ENCODE measurements at places on chromosomes 6 and 20.

GRCh38 chr6:150320442-150320841, 48.4 kb upstream of the IYD start:
- DNase-seq, result no peak

- peak; percentile 72 for DNase-seq
These were observed 49.3 kb downstream of the PRR18 start for GRCh38 chr6:166258854-166259276.

DNA sequence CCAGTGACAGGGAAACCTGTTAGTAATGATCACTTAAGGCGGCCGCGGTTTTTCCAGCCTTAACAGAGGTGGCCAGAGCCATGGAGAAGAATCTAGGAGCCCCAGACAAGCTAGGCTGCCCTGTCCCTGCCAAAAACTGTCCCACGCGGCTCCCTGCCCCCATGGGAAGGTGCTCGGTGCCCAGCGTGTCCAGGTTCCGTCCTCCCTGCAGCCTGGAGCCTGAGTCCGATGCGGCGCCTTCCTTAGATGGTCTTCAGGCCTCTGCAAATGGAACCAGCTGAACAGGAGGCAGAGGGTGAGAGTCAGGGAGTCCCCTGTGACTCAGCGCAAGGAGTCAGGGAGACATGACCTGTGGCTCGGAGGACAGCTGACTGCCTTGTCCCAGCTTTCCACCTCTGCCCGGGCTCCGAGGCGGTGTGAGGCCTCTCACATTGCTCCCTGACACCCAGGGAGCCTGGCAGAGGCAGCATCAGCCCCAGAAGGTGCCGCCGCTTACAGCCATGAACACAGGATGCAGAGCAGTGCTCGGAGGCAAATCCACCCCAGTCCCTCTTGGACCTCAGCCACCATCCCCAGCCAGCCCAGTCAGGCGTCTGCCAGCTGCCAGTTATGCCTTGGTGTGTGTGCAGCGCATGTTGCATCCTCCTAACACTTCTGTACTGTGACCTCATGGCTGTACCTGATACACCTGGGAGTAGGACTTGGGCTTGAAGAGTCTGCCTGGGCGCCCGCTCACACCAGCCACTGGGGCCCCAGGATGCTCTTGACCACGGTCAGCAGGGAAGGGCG, 377.7 kb downstream of the CDH4 start:
- DNase-seq, result peak; percentile 11

DNA sequence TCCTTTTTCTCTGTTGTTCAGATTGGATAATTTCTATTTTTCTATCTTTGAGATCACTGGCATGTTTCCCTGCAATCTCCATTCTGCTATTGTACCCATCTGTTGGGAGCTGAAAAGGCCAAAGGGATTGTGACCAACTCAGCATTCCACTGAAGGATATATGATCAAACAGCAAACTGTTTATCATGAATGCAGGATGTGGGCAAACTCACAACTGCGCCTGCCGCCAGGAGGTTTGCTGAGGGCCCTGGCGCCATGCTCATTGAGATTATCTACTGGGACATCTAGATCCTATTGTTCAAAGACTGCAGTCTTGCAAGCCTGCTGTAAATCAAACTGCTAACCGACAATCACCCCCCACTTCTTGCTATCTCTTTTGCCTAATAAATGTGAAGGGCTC, 3.8 kb upstream of the FKBP1A start:
- DNase-seq, result peak; percentile 38

- no peak for DNase-seq
These were observed 98.6 kb downstream of the CDH4 start for GRCh38 chr20:61350500-61351250.

DNA sequence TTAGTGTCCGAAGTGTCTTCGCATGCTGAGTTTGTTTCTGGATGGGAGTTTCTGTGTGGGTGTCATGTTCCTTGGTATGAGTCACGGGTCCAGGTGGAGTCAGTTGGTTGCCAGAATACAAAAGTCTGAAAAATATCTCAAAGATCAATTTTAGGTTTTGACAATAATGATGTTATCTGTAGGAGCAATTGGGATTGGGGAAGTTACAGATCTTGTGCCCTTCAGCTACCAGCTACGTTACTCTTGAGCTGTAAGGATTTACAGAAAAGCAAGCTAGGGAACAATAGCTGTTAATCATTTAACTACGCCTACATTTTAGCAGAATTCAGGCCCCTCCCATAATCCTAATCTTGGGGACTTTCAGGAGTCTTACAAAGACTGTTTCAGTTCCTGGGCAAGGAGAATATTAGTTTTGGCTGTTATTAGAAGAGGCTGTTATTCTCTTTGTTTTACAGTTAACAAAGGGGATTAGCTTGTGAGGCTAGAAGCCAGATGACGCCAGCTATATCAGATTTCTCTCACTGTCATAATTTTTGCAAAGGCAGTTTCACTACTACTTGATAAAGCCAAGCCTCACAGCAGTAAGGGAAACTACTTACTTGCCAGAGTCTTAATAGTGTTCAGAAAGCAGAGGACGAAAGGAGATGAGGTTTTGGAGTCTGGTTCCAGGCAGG, 15.4 kb upstream of the SLC22A16 start:
- peak; percentile 41 for DNase-seq

DNA sequence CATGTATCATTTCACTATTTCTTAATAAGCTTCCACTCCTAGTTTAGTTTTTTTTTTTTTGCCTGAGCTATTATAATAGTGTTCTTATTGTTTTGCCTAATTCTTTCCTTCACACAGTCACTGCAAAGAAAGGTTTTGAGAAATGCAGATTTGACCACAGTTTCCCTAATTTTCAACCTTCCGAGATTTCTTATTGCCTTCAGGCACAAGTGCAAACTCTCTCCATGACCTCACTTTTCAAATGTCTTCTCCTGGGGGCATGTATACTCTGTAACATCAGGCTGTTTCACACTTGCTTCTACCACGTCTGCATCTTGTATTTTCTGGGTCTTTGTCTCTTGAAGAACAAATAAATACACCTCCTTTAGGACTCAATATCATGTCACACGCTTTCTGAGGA, 339.0 kb upstream of the CITED2 start:
- DNase-seq, result no peak

DNA sequence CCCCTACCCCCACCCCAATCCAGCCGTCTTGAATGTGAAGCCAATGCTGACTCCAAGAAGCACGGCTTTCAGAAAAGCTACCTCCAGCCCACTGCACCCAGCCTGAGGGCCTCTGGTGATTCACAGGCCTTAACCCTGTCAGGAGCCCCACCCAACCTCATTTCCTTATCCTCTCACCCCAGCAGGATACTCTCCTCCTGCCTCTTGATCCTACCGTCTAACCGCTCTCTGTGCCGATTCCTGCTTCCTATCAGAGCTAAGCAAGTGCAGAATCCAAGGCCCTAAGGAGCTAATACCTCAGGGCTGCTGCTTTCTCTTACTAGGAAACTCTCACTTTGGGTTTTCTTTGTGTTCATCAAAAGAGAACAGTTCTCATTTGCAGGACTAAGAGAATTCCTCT, 47.2 kb downstream of the TRERF1 start:
- DNase-seq, result peak; percentile 95

- no peak for DNase-seq
These were observed 118.2 kb downstream of the CD164 start for GRCh38 chr6:109263873-109264700.

DNA sequence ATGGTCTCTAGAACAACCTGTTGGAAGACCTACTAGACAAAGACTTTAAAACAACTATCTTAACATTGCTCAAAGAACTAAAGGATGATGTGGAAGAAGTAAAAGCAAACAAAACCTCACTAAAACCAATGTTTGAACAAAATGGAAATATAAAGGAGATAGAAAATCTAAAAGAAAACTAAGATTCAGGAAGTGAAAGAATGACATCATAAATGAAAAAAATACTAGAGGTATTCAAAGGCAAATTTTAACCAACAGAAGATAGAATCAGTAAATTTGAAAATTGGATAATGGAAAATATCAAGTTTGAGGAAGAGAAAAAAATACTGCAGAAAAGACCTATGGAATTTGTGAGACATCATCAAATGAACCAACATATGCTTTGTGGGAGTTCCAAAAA, 914.1 kb upstream of the GJE1 start:
- no peak for DNase-seq

DNA sequence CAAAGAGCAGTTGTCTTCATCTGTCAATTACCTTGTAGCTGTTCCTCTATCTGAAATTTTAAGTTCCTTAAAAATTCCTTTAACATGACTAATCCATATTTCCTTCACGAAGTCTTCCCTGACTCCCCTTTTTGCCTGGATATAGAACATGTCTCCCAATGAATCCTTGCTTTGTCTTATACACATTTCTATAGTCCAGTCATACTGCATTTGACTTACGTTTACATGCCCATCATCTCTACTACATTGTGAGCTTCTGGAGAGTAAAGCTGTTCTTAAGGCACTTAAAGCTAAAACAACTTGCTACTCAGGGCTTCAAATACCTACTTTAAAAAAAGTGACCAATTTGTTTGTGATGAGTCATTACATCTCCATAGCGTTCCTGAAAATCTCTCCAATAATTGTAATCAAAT, 4.9 kb downstream of the REV3L start:
- DNase-seq, result peak; percentile 80

- DNase-seq, result peak; percentile 9
These were observed 197.9 kb upstream of the GRIK2 start for GRCh38 chr6:101195588-101195987.

DNA sequence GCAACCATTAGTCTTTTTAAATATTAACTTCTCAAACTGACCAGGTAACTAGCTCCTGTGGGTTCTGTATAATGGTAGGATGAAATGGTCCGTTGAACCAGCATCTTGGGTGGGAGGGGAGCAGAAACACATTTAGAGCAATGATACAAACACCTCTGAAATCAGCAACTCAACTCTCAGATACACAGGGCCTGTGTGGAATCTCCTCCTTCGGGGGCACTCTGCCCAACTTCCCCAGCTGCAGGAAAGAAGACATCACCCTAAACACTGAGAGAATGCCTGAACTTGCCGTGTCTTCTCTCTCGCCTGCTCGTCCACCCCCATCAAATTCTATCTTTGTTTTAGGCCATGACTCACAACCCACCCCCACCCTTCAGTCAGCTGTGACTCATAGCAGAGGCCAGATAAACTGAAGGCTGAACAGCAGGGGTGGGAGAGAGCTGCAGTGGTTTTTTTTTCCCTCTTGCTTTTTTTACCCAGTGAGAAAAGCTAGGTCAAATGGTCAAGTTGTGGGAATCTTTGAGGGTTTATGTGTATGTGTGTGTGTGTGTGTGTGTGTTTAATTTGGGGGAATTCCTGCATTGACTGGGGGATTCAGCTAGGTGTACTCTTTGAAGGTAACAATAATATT, 593.4 kb upstream of the JAG1 start:
- DNase-seq, result peak; percentile 97

DNA sequence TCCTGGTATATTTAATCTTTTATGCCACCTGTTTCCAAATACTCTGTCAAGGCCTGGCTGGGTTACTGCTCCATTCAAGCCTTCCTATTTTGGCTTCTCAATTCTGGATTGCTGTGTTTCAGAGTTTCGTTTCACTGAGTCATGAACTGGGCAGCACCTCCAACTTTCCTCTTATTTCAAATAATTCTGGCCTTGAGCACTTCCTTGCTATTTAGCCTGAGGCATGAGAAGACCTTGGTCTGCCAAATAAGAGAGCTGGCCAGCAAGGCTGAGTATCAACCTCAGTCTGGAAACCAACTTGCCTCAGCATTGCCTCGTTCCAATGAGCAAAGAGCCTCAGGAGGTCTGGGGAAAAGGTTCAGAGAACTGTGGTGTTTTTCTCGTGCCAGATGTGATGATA, 66.6 kb downstream of the TNFAIP3 start:
- peak; percentile 16 for DNase-seq

GRCh38 chr6:11392778-11393507, 144.6 kb upstream of the TMEM170B start:
- DNase-seq, result no peak

- DNase-seq, result no peak
These were observed 34.6 kb upstream of the HLA-G start for GRCh38 chr6:29793036-29793356.

DNA sequence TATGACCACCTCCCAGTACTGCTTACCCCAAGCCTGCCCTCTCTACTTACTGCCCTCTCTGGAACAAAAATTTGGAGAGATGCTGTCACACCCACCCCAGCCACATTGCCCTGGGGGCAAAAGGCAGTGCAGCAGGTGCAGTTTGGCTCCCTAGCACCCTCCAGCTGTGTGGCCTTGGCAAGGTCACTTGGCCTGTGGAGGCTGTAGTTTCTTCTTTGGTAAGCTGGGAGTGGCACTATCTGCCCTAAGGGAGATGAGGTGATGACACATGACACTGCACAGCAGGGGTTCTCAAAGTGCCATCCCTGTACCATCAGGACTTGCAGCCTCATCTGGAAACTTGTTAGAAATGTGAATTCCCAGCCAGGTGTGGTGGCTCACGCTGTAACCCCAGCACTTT, 44.8 kb downstream of the TAF8 start:
- DNase-seq, result no peak

- peak; percentile 75 for DNase-seq
These were observed 2.8 kb downstream of the RAET1E start for GRCh38 chr6:149895048-149895590.

GRCh38 chr6:145532361-145532760, 203.0 kb downstream of the EPM2A start:
- DNase-seq, result no peak

GRCh38 chr20:62685781-62686555, 22.7 kb upstream of the NTSR1 start:
- DNase-seq, result no peak

DNA sequence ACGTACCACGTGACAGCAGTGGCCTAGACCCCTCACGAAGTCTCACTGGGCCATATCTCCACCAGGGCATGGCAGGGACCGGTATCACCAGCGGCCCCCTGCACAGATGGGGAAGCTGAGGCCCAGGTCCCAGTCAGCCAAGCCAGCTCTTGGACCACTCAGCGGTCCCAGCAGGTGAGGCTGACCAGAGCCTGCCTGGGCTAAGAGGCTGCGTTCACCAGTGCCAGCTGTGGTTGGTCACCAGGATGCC, 2.6 kb upstream of the MRGBP start:
- DNase-seq, result no peak

DNA sequence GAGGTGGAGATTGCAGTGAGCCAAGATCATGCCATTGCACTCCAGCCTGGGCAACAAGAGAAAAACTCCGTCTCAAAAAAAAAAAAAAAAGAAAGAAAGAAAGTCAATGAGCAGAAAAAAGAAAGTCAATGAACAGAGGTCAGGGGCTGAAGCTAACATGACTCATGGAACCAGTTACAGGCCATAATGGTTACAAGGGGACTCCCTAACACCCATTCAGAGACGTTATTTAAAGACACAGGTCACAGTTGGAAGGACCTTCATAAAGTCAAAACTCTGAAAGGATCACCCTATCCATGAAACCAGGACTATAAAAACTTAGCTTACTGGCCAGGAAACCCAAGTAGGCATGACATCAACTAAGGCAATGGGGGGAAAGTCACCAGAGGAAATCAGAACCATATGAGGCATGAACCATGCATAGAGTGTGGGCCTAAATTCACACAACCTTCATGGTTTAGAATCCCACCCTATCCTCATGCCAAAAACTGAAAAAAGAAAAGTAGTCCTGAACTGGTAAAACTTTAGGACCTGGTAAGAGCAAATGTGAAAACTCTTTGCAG, 18.2 kb downstream of the FBXL4 start:
- DNase-seq, result no peak

DNA sequence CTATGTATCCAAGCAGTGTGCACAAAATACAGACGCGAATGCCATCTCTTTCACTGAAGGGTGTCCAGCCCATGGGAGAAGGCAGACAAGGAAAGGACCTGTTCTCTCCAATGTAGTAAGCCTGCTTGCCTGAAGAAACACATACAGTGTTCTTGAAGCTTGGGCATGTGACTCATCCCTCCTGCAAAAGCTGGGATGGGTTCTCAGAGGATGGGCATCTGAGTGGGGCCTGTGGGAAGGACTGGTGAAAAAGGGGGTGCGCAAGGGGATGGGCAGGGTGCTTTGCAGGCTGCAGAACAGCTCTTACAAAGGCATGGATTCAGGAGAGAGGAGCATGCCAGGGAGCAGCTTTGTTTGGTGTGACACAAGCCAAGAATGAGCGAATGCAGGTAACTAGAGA, 128.1 kb downstream of the FYN start:
- no peak for DNase-seq
